GM12878 (cell line): ENCODE measurements at places on chromosomes 11 and 22. TPM values are rescaled to one million over a fixed set of nuclear protein-coding genes. Genes with fewer than 3 reads are reported as not detected.

DNA sequence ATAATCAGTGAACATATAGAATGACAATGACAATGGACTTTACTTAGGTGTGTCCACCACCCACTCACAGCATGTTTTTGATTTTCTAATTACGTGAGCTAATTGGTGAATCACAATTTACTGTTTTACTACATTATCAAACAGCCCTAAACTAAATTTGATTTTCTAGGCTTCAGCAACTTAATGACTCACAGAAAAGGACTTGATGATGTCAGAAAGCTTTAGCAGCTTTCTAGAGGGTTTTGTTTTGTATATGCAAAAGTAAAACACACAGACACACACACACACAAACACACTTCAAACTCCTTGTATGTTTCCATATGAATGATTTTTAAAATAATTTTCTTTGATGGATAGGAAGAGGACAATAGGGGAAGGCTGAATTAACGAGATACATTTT is 878.6 kb upstream of the CCDC90B start:
- no peak for DNase-seq

- no peak for DNase-seq
These were observed 46.7 kb downstream of the RBFOX2 start for GRCh38 chr22:35981900-35982299.

GRCh38 chr11:64568041-64568571 is 22.9 kb upstream of the SLC22A12 start:
- no peak for DNase-seq

DNA sequence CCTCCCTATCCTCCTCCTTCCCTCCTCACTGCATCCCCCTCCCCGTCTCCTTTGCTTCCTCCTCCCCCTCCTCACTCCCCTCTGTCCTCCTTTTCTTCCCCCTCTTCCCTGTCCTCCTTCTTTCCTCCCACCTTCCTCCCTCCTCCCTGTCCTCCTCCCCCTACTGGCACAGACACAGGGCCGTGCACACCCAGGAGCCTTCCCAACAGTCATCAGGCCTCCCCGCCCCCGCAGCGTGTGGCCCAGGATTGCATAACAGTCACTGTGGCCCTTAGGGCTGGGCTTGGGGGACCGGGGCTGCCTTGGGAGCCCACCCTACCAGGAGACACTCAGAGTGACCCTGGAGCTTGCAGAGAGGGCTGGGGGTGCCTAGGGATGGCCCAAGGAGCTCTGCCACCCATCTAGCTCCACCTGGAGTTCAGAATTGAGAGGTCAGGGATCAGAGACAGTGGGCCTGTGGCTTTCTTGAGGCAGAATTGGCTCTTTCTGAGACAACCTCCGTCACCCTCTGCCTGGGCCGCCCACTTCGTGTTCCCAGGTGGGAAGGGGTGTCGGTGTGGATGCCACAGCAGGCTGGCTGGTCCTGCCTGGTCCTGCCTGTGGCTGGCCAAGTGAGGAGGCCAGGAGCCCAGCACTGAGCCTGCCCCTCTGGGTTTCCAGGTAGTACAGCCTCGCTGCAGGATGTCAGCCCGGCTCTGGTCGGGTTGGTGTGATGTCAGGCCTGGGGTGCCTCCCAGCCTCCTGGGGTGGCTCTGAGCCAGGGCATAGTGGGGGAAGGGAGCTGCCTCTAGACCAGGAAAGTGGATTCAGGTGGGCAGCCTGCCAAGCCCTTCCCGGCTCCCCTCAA is 1.6 kb downstream of the SPI1 start:
- no peak for DNase-seq

DNA sequence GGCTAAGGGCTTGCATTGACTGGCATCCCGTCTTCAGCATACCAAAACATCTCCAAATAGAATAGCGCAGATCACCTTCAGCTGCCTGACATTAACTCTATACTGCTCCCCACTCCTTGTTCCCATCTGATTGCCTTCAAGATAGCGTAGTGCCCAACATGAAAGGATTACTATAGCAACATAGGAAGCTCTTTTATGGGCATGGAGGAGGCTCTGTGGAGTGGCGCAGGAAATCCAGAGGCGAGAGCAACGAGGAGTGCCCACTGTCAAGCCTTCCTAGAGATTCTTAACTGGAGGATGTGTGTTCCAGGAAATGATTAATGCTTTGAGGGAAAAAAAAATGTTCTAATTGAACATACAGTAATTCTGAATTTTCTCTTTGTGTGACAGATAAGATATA is 213.3 kb downstream of the CADM1 start:
- no peak for DNase-seq

- peak; percentile 84 for DNase-seq
These were observed 6.9 kb downstream of the CDC42EP1 start for GRCh38 chr22:37566903-37567798.

DNA sequence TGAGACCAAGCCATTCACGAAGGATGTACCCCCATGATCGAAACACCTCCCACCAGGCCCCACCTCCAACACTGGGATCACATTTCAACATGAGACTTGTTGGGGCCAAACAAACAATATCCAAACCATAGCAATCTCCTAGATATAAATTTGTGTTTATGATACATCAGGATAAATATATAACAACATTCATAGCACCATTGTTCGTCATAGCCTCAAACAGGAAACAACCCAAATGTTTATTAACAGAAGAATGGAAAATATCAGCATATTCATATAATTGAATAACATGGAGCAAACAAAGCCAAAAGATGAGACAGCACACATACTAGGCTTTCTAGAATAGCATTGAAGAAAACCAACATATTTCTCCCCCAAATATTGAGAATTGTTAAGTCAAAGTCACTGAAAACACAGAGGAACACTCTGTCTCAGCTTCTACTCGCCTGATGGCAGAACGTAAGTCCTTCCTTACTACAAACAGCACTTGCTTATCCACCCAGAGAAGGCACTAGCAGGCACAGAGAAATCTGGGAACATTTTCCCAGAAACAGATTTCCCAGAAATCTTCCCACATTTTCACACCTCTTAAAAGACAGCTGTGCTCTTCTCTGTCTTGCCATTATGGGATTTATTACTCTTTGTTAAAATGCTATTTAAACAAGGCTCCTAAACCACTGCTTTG is 8.1 kb upstream of the GDPD4 start:
- DNase-seq = no peak

- DNase-seq = no peak
These were observed at the start of gene NOX4 for GRCh38 chr11:89490981-89491690. Gene NOX4, minus strand, starts transcription at chr11:89491375. Its CDS starts 129 bp downstream, at chr11:89491246.

GRCh38 chr11:13010749-13011465 is 1.8 kb downstream of the RASSF10 start:
- no peak for DNase-seq

GPHA2 gene
- not detected in 2 replicates for total RNA-seq

CHRDL2 gene
- total RNA-seq = not detected in 2 replicates

TTLL8 gene
- total RNA-seq = not detected in 2 replicates
